ENCODE measurements at places on chromosomes 4 and X.

GRCh38 chr4:158192439-158193158, 17.7 kb upstream of the TMEM144 start:
- no peak for DNase-seq

- DNase-seq, result peak; percentile 63
These were observed 49.8 kb downstream of the EDNRA start for GRCh38 chr4:147530723-147531122.

DNA sequence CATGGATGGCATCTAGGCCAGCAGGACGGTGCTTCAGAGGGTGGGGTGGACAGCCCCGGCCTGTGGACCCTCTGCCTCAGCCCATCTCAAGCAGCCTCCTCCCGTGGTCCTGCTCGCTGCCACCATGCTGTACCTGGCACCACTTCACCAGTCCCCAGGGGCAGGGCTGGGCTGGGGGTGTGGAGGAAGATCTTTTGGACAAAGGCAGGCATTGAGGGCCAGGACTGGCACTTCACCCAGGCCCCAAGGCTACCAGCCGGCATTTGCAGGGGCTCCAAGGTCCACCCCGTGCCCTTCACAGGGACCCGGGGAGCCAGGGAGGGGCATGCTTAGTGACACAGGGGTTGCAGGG, 713 bp downstream of the PLXNB3 start:
- no peak for DNase-seq

- DNase-seq, result peak; percentile 93
These were observed 101.8 kb downstream of the AGTR2 start for GRCh38 chrX:116272322-116272721.

DNA sequence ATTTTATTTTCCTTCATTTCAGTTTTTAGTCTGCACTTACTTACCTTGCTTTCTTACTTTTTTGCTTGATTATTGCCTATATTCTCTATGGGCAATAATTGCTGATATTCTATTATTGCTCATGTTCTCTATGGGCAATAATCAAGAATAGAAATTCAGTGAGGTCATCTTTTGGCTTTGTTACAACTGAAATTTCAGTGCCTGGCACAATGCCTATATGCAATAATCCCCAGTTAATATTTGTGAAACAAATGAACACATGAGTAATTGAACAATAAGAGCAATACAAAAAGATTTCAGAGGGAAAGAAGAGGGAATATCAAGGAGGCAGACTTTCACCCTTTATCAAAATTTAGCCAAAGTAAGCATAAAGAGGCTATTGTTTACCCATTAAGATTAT, 48.6 kb upstream of the ARSJ start:
- DNase-seq, result peak; percentile 22

- peak; percentile 3 for DNase-seq
These were observed 66.4 kb downstream of the STAP1 start for GRCh38 chr4:67624939-67625338.

DNA sequence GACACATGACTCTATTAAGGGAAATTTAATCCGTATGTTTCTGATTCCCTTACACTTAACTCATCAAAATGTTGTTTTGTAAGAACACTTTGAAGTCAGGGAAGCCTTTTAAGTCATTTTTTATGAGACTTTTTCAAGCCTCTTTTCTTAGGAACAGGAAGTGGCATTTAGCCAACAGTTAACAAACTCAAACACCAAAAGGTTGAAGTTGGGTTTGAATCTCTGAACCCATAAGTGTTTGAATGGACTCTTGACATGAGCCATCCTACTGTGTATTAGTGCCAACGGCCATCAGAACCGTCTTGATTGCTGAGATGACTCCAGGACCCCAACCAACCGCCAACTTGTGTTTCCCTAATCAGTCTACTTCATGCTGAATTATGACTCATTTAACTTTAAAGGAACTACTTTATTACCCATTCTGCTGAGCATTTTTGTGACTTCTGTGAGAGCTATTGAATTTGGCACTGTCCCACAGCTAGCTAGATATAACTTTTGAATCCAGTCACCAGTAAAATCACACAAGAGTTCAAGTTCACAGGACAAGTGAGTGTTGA, 209.1 kb upstream of the FAT1 start:
- no peak for DNase-seq

DNA sequence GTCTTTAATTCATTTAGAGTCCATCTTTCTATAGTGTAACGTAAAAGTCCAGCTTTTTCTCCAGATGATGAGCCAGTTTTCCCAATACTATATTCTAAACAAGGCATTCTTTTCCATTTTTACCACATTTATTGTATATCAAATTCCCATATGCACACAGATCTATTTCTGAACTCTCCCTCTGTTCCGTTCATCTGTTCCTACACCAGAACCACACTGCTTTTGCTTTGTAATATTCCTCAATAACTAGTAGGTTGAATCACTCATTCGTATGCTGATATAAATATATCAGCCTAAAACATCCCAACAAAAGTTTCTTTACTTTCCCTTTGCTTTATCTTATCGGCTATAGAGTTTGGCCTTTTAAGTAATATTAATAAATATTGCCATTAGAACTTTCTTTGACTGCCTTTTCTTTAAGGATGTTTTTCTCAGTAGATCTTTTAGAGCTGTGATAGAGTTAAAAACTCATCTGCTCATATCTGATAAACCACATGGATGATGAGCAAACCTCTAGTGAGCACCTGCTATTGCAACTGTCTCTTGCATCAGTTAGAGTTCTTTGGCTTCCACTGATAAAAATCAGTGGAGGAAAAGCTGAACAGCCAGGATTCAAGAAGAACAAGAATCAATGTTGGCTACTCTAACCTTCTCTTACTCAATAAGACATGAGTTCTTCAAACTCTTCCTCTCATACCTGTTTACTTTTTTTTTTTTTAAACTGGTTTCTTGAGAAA, 13.1 kb upstream of the RPL34 start:
- no peak for DNase-seq

DNA sequence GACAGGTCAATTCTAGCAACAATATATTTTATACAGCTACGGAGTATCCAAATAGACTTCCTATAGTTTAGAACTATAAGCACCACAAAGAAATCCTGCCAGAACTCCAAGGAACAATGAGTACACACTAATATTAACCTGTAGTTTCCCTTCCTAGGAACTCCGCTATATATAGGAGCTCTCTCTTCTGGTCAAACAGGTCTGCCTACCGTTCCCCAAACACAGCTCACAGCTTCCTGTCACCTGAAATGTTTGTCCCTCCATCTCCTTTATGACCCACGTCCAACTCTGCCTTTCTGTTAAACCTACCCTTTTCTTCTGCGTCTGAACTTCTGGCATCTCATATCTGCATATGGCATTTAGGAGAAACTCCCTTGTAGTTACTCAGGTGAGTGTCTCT, 10.5 kb upstream of the GJB1 start:
- no peak for DNase-seq

DNA sequence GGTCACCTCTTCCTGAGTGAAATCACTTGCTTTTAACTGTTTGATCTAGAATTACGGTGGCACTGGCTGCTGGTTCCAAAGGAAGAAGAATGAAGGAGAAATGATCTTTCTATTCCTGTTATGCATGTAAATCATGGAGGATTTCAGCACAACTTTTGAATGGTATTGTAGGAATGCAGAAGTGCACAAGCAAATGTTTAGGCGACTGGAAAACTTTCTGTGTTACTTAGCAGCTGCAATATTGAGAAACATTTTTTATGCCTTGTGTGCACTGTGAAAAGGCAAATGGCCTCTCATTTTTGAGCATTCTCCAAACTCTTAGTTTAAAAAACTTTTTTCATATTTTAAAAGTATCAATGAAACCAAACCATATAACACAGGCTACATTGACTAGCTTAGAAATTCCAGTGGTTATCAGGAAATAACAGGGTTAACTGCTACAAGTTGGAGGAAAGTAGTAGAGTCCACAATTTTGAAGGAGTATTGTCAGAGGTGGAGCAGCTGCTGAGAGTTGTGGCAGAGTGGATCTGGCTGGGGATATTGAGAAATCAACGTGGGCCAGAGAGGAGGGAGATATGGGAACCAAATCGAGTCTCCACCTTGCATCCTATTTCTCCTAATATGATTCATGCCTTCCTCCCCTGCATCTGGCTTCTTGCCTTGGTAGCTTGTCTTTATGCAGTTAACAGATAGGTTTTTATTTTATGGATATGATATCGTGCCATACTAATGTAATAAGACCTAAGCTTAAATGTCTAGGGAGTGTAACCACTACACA, 32.0 kb upstream of the FHL1 start:
- DNase-seq, result peak; percentile 59

GRCh38 chr4:138398322-138398721, 156.2 kb upstream of the SLC7A11 start:
- DNase-seq, result no peak

GRCh38 chrX:131626681-131627296, 82.9 kb downstream of the OR13H1 start:
- DNase-seq, result no peak

DNA sequence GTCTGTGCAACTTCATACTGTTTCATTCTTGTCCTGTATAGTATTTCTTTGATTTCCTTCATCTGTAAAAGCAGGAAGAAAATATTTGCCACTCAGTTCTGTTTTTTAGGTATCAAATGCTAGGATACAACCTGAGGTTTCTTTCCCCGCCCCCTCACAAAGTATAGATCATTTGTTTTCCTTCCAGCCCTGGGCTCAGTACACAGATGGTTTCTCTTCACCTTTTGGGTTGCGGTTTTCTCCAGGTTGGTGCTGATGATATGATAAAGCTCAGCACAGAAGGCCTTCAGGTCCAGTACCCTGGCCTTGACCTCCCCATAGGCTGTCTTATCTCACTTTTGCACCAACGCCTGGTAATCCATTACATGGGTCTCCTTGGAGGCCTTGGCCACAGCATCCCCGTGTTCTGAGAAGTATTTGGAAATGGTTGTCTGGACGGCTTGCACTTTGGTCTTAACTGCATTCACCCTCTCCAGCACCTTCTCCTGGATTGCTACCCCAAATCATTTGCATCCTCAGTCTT, 35.2 kb downstream of the PTTG2 start:
- no peak for DNase-seq

DNA sequence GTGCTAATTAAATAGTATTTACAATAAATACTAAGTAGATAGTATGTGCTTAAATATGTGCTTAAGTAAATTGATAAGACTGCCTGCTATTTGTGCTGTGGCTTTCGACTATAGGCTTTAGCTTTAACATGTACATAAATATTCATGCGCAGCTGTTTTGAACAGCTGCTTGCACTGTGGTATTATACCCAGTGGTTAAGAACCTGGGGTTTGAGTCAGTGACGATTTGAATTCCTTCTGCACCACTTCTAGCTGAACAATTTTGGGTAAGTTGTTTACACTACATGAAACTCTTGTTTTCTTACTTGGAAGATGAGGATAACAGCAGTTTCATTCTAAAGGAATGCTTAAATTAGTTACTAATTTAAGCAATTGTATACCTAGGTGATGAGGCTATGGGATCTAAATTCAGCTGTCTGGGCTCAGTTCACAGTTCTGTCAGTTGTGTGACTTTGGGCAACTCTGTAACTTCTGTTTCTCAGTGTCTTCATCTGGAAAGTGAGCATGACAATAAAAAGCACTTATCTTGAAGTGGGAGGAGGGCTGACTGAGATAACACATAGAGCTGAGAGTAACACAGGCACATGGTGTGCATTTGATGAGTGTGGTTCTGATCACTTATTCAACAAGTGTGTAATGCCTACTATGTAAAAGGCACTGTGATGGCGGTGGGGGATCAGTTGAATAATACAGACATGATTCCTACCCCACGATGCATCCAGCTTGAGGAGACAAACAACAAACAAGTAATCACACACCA, 37.0 kb downstream of the HPGDS start:
- DNase-seq, result no peak
